ENCODE measurements at places on chromosomes 1 and 21.
A peak's percentile ranks its signal among the peaks of the same experiment; 100 is the strongest.

DNA sequence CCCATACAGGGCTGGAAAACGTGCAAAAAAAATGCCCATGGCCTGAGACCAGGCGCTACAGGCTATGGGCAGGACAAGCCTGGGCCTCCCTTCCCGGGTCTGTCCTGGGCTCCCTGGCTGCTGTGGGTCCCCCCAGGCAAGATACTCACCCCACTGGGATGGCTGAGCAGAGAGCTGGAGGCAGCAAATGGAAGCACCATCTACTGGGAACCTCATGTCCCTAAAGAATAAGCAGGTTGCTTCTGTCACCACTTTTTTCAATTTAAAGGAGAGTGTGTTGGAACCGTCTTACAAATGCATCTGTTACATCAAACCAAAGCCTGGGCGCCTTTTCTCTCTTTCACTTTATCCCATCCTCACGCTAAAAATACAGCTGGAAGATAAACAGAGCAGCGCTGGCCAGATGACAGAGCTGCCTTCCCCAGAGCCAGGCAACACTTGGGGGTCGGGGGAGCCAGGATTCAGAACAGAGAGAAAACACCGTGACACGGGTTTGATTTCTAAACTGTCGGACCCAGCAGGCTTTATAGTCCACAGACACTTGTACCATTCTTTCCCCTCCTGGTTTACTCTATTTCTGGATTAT lies 262.1 kb upstream of the VAMP3 start:
- no peak for DNase-seq

GRCh38 chr21:42222821-42223390 lies 4.0 kb downstream of the ABCG1 start:
- DNase-seq, result no peak

DNA sequence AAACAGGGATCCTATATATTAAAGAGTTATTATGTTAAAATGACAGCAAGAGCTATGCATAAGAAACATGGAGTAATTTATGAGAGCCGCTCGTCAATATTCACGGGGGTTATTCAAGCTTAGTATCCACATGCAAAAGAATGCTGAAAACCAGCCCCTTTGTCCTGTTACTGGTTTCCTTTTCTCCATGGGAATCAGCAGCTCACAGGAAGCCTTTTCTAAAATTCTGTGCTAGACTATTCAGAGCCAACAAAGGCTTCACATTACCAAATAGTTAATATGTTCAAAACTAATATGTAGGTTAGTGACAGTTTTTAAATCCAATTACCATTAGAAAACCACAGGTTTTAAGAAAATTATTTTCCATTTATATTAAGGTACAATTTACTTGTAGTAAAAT lies 225.6 kb upstream of the MAP1LC3C start:
- no peak for DNase-seq

GRCh38 chr21:46179708-46180078 lies 4.6 kb downstream of the SPATC1L start:
- no peak for DNase-seq

- peak; percentile 49 for DNase-seq
These were observed 116.4 kb downstream of the SYT2 start for GRCh38 chr1:202593845-202594244.

GRCh38 chr21:37232274-37233018 lies 34.7 kb downstream of the VPS26C start:
- no peak for DNase-seq

DNA sequence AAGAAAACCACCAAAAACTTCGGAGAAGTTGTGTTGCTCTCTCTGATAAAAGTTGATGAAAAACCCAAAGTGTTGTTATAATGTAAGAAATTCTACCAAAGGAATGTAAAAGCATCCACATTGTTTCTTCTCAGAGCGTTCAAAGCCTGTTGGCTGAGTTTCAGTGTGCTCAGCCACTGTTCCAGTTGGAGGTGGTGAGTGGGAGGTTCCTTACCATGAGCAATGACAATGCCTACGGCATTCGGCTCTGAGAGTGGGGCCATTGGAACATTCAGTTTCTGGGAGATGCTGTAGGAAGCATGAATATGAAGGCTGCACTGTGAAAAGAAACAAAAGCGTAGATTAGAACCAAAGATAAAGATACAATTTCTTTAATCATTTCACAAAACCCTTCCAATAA lies 20.5 kb upstream of the MYBPHL start:
- no peak for DNase-seq

GRCh38 chr1:201904579-201904978 lies 15.9 kb downstream of the SHISA4 start:
- peak; percentile 95 for DNase-seq
